ENCODE measurements at places on chromosomes 3 and 15.

- peak; percentile 86 for DNase-seq
Observed at GRCh38 chr3:46926871-46927717, 49.5 kb downstream of the CCDC12 start.

DNA sequence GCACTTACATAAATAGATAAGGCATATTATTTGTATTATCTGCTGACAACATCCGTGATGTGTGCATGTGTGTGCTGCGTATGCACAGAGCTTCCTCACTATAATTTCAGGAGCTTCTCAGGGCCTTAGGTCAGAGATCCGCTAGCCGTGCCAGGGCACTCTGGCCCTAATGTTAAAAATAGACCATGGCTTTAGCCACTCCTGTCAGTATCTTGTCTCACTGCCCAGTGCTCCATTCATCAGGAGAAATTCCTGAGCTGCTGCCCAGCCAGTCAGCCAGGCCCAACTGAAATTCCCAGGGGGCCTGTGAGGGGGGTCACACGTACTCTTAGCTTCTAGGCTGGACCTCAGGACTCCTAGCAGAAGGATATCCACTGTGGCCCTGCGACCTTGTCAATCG is 70.0 kb upstream of the ABHD2 start:
- no peak for DNase-seq

DNA sequence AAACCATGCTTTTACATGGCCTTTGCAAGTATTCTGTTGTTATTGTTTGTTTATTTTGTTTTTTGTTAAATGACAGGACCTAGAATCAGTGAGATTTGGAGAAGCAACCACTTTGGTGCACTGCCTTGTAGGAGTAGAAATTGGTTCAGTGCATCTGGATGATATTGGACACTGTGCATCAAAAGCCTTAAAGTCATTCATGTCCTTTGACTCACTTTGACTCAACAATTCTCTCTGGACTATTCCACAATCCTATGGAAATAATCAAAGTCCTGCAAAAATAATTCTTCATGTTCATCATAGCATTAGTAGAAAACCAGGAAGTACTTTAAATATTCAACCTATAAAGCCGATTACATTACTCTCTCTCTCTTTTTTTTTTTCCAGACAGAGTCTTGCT is 224.8 kb downstream of the ABHD5 start:
- DNase-seq = no peak

GRCh38 chr15:95394186-95395067 is 936.1 kb upstream of the NR2F2 start:
- no peak for DNase-seq

- no peak for DNase-seq
Observed at GRCh38 chr15:69820819-69821218, 276.9 kb downstream of the TLE3 start.

GRCh38 chr15:39685999-39686613 is 96.5 kb downstream of the FSIP1 start:
- peak; percentile 24 for DNase-seq

DNA sequence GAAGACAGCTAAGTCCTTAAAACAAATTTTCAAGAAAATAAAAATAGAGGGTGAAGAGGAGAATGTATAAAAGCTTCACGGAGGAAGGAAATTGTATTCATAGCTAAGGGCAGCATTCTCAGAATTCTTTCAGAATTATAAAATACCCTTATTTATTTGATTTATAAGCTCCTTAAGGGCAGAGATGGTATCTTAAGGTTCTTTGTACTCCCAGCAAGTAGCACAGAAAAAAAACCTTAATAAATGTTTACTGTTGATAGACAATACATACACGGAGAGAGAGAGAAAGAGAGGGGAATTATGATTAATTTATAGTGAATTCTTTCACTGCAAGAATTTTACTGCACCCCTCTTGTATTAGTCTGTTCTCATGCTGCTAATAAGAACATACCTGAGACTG is 375.6 kb upstream of the CCDC54 start:
- no peak for DNase-seq

GRCh38 chr15:100215031-100215842 is 126.5 kb downstream of the ADAMTS17 start:
- no peak for DNase-seq

GRCh38 chr15:93331545-93332167 is 242.6 kb upstream of the RGMA start:
- no peak for DNase-seq

- no peak for DNase-seq
Observed at GRCh38 chr3:102026656-102027055, 177.3 kb downstream of the NFKBIZ start.

DNA sequence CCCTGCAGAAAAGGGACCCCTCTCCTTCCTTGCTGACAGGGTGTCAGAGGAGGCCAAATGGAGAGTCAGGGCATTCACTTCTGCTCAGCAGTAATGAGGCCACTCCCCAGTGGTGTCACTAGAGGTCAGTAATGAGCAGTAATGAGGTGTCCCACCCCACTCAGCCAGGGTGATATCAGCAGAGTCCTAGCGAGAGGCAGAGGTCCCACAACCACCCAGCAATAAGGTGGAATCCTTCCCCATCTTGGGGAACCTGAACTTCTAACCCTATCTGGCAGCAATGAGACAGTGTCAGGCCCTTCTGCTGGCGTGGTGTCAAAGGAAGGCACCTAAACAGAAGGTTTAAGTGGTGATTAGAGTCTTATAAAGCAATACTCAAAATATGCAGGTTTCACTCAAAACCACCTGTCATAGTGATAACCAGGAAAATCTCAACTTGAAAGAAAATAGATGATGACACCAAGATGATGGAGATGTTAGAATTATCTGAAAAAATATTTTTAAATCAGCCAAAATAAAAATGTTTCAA is 12.9 kb downstream of the OCA2 start:
- DNase-seq = peak; percentile 74

DNA sequence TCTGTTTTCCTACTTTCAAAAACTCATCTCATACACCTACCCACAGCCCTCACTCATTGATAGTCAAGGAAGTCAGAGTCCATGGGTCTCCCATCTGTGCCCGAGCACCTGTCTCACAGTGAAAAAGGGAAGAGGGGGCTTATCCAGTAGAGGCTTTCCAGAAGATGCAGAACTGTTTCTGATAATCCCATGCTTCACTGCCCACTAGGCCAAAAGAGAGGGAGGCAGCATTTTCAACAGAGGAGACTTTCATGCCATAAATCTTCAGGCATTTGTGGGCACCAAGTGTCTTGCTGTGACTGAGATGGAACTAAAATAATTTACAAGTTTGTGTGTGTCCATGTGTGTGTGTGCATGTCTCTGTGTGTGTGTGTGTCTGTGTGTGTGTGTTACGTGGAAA is 117.9 kb upstream of the PHLDB2 start:
- no peak for DNase-seq

DNA sequence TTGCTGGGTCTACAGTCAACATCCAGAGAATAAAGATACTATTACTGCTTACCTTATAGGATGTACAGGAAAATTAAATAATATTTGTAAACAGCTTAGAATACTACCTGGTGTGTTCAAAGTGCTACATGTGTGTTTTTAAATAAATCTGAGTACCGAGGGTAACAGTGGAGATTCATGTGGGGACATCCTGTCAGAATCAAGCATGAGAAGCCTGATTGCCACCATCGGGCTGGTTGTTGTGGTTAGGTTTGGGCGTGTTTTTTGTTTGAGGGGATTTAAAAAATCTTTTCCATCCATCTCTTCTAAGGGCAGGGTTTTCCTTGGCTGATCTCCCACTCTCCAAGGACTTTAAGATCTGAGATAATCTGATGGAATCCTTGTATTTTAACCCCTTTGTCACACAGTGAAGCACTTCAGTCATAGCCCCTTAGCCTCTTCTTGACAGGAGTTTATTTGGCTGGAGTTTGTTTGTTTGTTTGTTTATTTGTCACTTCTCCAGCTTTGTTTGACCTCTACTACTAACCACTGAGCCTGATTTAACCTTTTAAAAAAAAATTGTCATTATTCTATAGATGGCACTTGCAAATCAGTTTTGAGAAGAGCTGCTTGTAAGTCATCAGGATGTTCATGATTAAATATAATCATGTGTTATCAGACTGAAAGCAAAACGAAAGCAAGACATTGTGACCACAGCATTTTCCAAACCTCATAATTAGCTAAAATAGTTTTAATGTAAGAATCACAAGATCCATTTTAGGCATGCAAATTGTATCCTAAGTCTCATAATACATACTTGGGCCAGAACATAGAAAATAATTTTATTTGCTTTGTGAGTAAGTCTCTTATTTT is 72.8 kb upstream of the RARB start:
- DNase-seq = no peak

DNA sequence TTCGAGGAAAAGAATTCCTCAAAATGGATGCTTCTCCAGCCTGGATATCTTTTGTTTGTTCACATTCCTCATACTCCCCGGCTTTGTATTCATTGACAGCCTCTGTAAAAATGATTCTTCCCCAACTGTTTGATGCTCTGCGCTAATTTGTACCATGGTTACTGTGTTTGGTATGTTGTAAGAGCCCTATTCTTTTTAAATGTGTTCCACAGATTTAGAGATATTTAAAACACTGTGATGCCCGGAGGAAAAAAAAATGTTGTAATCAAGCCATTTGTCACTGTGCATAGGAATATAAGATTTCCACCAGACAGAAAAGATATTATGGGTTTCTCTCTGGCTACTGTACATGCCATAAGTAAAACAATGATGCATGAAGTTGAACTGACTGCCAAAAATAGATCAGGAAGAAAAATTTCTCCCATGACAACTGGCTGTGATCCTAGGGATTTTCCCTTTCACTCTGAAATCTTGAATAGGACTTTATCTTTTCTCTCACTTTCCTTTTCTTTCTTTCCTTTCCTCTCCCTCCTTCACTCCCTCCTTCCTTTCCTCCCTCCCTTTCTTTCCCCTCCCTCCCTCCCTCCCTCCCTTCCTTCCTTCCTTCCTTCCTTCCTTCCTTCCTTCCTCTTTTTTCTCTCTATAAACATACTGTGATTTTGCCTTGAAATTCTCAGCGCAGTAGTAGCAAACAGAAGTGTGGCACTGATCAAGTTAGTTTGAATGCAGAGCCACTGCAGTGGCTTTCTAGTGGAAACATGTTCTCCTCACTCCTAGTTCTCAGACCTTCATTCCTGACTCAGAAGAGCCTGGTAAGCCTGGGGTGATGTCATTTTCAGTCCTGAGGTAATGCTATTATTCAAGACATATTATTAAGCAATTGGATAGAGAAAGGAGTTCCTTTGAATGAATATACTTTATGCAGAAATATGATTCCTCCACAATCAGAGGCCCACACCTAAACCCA is 254.9 kb upstream of the TBL1XR1 start:
- DNase-seq = no peak

DNA sequence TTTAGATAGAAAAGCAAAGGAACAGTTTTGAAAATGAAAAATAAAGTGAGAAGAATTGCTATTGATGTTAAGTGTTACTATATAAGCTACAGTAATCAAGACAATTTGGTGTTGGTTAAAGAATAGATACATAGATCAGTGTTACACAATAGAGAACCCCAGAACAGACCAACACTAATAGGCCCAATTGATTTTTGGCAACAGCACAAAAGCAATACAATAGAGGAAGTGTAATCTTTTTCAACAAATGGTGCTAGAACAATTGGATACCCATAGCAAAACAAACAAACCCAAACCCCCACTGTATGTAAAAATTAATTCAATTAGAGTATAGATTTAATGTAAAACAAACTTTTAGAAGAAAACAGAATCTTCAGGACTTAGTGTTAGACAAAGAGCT is 61.8 kb downstream of the ATP11B start:
- no peak for DNase-seq

GRCh38 chr15:98152156-98152555 is 191.7 kb downstream of the ARRDC4 start:
- no peak for DNase-seq

DNA sequence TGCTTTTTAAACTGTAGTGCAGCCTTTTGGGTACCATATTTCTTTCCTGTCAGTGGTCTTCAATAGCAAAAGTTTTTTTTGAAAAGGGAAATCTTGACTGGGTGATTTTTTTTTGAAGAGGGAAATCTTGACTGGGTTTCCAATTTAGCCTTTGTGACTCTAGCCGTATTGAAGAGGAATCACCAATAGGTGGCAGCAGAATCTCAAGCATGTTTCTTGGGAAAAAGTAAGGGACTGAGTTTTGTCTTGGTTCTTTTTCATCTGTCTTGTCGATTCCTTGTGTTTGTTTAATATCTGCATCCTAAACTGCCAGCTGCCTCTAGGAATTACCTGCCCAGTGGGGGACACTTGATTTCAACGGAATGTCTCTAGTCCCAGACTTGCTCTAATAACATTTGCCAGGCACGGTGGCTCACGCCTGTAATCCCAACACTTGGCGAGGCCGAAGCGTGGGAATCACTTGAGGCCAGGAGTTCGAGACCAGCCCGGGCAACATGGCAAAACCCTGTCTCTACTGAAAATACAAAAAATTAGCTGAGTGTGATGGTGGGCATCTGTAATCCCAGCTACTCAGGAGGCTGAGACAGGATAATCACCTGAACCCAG is 89.2 kb downstream of the RBPMS2 start:
- DNase-seq = peak; percentile 64

DNA sequence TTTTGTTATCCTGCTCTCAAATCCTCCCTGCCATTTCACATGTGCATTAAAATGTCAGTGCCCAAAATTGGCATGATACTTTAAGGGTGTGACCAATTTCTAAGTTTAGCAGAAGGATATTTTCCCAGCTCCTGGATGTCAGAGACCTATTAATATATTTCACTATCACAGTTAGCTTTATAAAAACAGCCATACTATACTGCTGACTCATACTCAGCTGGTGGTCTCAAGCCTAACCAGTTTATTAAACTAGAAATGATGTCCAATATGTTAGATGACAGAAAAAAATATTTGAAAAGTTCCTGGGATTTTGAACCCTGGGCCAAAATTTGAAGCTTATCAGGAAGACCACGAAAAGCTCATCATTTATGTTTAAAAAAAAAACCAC is 60.9 kb upstream of the ZNF280D start:
- DNase-seq = no peak

- DNase-seq = peak; percentile 80
Observed at GRCh38 chr3:128095222-128095703, 28.3 kb downstream of the RUVBL1 start.

- DNase-seq = no peak
Observed at GRCh38 chr15:49964551-49964950, 154.5 kb downstream of the ATP8B4 start.

GRCh38 chr3:34396288-34396687 is 597.9 kb downstream of the PDCD6IP start:
- DNase-seq = no peak

DNA sequence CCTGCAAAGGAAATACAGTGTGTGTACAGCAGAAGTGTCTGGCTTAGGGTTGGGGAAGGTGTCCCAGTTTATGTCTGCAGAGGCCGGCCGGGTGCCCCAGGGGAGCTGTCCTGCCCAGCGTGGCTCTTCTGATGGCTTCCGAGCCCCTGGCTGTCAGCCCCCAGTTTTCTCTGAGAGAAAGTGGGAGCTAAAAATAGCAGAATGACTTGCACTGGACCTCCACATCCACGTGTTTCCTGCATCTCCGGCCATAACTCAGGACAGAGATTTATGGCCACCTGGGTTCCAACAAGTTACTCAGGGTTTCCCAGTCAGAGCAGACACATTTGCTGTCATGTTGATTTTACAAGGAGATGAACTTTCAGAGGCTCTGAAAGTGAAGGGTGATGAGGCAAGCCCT is 192.0 kb downstream of the ATP10A start:
- DNase-seq = no peak

All from GM13977 (cell line).